ENCODE measurements at places on chromosomes 1 and 21. TPM values are rescaled to one million over a fixed set of nuclear protein-coding genes. Genes with fewer than 3 reads are reported as not detected.

- peak; percentile 80 for DNase-seq
These were observed 46.3 kb downstream of the GPA33 start for GRCh38 chr1:167043752-167044488.

- no peak for DNase-seq
These were observed 40.2 kb downstream of the IL12RB2 start for GRCh38 chr1:67347688-67348472.

- peak; percentile 27 for DNase-seq
These were observed 8.1 kb downstream of the SDC3 start for GRCh38 chr1:30900486-30900885.

GRCh38 chr21:26935977-26936376 lies 30.9 kb downstream of the ADAMTS5 start:
- no peak for DNase-seq

GRCh38 chr1:181514298-181515290 lies 31.3 kb downstream of the CACNA1E start:
- no peak for DNase-seq

DNA sequence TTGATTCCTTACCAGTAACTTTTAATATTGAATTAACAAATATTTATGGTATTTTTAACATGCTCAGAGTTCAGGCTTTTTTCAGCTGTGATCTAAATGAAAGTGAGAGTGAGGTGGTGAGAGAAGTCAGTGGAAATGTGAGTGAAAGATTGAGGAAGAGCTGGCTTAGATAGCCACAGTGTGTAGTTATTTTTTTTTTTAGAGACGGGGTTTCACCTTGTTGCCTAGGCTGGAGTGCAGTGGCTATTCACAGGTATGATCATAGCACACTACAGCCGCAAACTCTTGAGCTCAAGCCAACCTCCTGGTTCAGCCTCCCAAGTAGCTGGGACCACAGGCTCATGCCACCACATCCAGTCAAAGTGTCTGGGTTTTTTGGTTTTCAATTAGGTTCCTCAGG lies 10.9 kb downstream of the RNF11 start:
- DNase-seq: no peak

DNA sequence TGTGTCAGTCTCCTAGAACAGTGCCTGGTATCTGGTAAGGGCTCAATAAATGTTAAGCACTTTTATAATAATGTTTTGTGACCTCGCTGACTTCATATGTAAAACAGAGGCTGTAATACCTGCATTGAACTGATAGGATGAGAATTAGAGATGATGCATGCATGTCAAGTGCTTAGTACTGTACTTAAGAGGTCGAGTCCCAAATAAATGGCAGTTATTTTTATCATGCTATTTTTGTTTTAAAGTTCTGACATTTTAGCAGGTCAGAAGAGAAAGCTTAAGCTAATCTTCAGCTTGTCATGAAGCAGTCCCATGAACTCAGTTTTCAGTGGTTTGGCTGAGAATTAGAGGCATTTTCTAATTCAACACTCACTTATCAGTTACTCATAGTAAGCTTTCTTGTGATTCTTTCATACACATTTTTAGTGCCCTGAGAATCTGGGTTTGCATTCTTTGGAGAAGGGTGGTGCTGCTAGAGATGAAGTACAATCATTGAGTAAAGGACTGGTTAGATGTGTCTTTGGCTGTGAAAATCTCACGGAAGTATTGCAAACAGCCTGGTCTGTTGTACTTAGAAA lies 75.7 kb upstream of the RAVER2 start:
- no peak for DNase-seq

GRCh38 chr1:192265516-192266173 lies 51.1 kb upstream of the RGS21 start:
- DNase-seq: no peak

GRCh38 chr1:192087334-192087733 lies 70.9 kb upstream of the RGS18 start:
- DNase-seq: no peak

DNA sequence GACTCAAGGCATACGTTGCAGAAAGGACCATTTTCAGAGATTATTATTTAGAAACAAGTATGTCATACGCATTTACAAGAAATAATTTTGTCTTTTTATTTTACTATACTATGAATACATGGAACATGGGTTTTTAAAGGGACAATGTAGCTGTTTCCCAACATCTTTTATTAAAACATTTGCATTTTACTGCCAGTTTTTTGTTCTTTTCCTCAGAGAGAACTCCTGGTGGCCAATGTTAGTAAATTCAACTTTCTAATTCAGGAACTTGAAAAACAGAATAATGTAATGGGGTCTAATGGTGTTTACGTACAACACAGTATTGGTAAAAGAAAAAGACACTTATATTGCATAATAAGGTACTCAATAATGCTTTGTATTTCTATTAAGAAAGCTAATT lies 14.9 kb downstream of the PRDM2 start:
- no peak for DNase-seq

GRCh38 chr1:55662875-55663274 lies 447.7 kb upstream of the USP24 start:
- DNase-seq: no peak

DNA sequence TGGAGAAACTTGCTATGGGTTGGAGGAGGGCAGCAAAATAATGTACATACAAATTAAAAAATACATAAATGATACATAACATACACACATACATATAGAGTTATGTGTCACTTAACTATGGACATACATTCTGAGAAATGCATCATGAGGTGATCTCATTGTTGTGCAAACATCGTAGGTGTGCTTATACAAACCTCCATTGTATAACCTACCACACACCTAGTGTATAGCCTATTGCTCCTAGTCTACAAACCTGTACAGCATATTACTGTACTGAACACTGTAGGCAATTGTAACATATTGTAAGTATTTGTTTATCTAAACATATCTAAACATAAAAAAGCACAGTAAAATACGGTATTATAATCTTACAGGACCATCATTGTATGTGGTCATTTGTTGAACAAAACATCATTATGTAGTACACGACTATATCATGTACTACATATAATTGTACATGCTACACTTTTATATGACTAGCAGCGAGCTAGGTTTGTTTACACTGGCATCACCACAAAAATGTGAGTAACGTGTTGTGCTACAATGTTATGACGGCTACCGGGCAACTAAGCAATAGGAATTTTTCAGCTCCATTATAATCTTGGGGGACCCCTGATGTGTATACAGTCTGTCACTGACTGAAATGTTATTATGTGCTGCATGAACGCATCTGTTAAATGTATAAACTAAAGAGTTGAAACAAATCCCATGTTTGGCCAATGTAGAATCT lies 35.5 kb downstream of the ITGB3BP start:
- DNase-seq: no peak

The CYYR1 gene
- 27.3 TPM for total RNA-seq

The IFNLR1 gene
- 2.8 TPM for total RNA-seq

The ARHGEF10L gene
- 59.9 TPM for total RNA-seq

The HSPA6 gene
- total RNA-seq: 1.1 TPM

The AMPD1 gene
- total RNA-seq: not detected

The C1orf105 gene
- 25.2 TPM for total RNA-seq

The GCSAML gene
- 0.05 TPM for total RNA-seq

The OR4F16 gene
- total RNA-seq: not detected

The KANK4 gene
- total RNA-seq: 0.95 TPM

The MCOLN2 gene
- total RNA-seq: 0.19 TPM

Measured in Right ventricle myocardium inferior (tissue), 1 donor.